ENCODE measurements at places on chromosomes 16 and 17. TPM values are rescaled to one million over a fixed set of nuclear protein-coding genes. Genes with fewer than 3 reads are reported as not detected.

RASL10B gene
- total RNA-seq: 2.3 TPM

METTL16 gene
- total RNA-seq: 27.6 TPM

KRTAP3-2 gene
- not detected for total RNA-seq

CMTM2 gene
- not detected for total RNA-seq

PMFBP1 gene
- 0.60 TPM for total RNA-seq

RAI1 gene
- 36.5 TPM for total RNA-seq

LIMD2 gene
- total RNA-seq: 13.0 TPM

HSD17B2 gene
- total RNA-seq: not detected

NPTX1 gene
- 0.14 TPM for total RNA-seq

PRKCB gene
- 26.9 TPM for total RNA-seq

GRAP gene
- total RNA-seq: 6.8 TPM

ZNF423 gene
- total RNA-seq: 12.3 TPM

FAM20A gene
- 17.6 TPM for total RNA-seq

BORCS6 gene
- 5.6 TPM for total RNA-seq

VMO1 gene
- total RNA-seq: 3.4 TPM

DNA sequence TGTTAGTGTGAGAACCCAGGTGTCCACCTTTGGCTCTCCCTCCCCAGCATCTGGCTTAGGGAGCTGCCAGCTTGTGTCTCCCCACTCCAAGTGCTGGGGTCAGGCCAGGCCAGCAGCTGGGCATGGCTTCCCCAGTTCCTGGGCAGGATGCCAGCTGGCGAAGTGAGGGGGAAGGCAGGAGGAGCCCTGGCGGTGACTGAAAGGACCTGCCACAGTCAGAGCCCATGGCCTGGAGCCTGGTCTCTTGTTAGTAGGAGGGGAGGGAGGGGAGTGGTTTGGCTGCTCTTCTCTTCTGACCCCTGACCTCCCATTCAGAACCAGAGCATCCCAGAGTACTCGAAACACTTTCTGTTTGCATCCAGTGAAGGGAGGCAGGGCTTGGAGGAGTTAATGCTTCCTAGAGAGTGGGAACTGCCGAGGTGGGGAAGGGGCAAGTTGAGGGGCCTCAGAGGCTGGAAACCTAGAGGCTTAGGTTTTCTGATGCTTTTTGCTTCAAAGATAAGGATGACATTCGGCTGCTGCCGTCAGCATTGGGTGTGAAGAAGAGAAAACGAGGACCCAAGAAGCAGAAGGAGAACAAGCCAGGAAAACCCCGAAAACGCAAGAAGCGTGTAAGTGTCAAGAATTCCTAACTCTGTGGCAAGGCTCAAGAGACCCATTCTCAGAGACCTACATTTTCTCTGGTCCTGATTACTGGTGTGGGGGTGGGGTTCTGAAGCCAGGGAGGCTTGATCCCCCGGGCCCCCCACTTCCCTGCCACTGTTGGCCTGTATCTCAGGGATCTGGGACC is 772 bp downstream of the CHD3 start:
- DNase-seq: peak; percentile 98

DNA sequence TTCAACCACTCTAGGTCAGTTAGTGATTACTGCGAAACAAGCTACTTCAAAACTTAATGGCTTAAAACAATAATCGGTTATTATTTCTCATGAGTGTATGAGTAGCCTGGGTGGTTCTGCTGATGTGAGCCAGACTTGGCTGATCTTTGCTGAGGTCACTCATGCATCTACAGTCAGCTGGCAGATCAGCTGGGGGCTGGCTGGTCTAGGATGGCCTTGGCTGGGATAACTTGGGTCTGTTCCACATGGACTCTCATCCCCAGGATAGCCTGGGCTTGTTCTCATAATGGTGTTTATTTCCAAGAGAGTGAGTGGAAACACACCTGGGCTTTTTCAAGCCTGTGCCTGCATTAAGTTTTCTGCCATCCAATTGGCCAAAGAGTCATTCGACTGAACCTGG is 13.0 kb downstream of the CCDC182 start:
- DNase-seq: no peak

- DNase-seq: no peak
Observed at GRCh38 chr17:32283745-32284201, 18.1 kb downstream of the RHBDL3 start.

GRCh38 chr17:81399481-81400153 is 4.4 kb downstream of the BAHCC1 start:
- no peak for DNase-seq

GRCh38 chr17:32239456-32239855 is 26.2 kb upstream of the RHBDL3 start:
- DNase-seq: no peak

DNA sequence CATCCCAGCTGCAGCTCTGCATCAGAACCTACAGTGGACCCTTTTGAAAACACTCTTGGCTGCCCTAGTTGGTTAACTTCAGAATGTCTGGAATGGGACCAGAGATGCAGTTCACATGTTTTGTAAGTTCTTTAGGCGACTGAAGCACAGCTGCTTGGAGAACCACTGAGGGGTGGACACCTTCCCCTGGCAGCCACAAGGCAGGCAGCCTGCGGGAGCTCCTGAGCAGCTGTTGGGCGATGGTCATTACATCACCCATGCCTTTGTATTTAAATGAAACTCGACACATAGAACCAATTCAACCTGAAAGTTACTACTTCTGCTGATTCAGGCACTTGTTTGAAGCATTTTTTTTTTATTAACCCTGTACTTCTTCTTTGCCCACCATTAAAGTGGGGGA is 151.5 kb downstream of the LGALS9B start:
- DNase-seq: no peak

DNA sequence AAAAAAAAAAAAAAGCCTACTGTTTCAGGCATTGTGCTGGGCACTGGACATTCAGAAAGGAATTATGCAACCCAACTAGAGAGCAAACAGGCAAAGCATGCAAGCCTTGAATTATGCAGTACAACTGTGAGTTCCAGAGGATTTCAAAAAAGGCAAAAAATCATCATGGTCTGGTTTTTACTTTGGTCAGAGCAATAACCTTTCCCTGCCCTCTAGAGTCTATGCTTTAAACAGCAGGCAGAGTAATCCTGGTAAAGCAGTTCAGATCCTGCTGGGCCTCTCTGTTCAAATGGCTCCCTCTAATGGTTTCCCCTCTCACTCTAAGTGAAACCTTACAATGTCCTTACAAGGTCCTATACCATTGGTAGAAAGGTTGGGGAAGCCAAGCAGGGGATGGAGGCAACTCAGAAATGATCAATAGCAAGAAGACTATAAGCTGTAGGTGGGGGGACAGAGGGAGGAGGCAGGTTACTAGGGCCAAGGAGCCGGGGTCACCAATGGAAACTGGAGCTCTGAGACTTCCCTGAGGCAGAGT is 4.6 kb upstream of the TAF15 start:
- no peak for DNase-seq

DNA sequence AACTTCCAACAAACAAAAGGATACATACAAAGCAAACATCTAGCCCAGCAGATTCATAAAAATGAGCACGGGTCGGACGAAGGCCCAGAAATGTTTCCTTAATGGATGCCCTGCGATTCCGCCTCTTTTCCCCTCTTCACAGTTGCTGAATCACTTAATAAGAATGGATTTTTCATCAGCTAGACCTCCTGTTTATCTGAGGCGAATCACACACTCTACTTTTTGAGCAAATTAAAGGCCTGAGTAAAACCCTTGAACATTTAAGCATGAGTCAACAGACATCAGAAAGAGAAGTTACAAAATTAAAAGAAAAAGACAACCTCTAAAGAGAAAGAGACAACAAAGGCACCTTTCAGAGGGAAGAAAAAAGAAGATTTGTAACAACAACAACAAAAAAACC is 44.7 kb downstream of the HS3ST3A1 start:
- DNase-seq: no peak

DNA sequence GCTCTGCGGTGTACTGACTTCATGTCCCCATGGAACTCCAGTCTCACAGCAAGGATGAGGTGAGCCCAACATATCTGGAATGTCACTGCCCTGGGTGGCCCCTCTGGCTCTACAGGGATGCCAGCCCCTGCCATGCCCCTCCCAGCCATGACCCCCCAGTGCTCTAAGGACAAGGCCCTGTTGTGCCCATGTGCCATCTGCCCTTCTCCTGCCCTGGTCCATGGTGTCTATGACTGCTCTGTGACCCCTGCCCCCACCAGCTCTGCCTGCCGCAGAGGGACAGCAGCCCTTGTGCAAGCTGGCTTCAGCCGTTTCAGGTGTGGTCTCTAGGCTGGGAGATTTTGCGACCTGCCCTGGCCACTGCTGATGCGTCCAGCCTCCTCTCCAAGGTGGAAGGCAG is 40.3 kb downstream of the TK2 start:
- peak; percentile 68 for DNase-seq

- no peak for DNase-seq
Observed at GRCh38 chr17:1597861-1598342, 30.7 kb downstream of the SLC43A2 start.

DNA sequence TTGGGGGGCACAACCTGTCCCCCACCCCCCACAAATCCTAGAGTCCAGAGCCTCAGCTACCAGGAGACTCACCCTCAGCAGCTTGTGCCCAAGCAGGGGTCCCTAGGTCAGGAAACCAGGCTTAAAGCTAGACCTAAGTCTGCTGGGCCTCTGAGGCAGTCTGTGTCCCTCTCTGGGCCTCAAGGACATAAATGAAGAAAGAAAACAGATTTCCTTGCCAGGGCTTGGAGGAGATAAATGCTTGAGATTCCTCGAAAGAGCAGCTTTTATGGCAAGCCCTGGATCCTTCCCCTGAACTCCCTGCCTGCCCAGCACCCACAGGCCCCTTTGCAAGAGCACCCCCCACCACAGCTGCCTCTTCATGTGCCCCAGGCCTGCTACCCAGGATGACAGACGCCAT is 3.3 kb downstream of the SRCIN1 start:
- no peak for DNase-seq

GRCh38 chr16:12917246-12917645 is 15.8 kb downstream of the SHISA9 start:
- no peak for DNase-seq

GRCh38 chr17:81084680-81085419 is 49.9 kb downstream of the BAIAP2 start:
- no peak for DNase-seq

- no peak for DNase-seq
Observed at GRCh38 chr16:914440-914839, 56.3 kb downstream of the LMF1 start.

- no peak for DNase-seq
Observed at GRCh38 chr17:17874478-17874877, 37.7 kb upstream of the SREBF1 start.

DNA sequence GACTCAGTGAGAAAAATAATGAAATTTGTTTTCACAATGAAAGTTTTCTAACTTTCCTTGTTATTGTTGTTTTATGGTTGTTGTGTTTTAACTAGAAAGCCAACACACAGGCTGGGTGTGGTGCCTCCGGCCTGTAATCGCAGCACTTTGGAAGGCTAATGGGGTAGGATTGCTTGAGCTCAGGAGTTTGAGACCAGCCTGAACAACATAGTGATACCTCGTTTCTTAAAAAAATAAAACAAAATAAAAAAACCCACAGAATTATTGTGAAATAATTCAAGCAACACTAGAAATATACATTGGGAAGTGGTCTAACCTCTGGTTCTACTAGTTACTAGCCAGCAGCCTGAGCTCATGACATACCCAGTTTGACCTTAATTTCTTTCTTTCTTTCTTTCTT is 630 bp downstream of the MILR1 start:
- no peak for DNase-seq

- DNase-seq: no peak
Observed at GRCh38 chr17:53719229-53719628, 103.5 kb upstream of the KIF2B start.

GRCh38 chr16:4111748-4112696 is 4.2 kb downstream of the ADCY9 start:
- DNase-seq: no peak

GRCh38 chr17:75019146-75019545 is 6.7 kb downstream of the MRPL58 start:
- DNase-seq: no peak

DNA sequence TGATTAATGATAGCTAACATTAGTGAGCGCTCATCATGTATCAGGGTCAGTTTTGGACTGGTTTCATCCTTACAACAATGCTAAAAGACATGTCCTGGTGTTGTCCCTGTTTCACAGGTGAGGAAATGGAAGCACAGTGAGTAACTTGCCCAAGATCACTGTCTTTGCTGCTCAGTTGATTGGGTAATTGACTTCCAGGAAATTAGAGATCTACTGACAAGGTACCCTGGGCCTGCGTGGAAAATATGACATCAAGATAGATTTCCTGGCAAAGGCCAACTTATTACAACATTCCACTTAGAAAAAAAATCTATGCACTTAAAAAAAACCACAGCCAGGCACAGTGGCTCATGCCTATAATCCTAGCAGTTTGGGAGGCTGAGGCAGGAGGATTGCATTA is 96.3 kb downstream of the CYLD start:
- DNase-seq: no peak

GRCh38 chr16:30901201-30902028 is 5.0 kb downstream of the CTF1 start:
- DNase-seq: no peak

DNA sequence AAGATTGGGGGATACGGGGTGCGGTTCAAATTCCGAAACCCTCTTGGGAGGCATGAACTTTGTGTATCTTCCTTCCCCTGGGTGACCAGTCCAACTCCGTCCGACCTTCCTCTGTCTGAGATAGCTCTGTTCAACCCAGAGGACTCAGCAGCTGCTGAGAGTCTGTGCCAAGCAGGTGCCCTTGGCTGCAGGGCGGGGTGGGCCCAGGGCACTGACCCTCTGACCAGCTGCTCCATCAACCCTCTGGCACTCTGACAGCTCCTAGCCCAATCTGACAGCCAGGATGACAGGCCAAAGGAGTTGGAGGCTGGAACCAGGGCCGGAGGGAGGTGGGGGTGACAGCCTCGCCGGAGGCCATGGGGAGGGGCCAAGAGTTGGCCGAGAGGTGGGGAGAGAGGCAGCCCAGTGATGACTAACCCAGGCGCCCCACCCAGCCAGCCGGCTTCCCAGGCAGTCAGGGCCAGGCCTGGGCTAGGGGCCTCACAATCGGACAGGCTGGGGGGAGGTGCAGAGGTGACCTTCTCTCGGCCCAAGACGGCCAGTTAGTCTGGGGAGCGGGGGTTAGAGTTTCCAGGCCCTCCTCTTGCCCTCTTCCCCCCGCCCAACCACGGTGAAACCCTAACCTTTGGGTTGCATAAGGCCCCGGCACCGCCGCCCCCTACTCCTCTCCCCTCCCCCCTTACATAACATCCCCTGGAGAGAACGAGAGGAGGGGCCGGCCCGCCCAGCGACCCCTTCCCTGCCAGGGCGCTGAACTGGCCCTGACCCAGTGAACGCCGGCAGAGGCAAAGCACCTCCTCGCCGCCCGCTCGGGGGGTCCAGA is 5.0 kb upstream of the TLCD2 start:
- DNase-seq: peak; percentile 97

DNA sequence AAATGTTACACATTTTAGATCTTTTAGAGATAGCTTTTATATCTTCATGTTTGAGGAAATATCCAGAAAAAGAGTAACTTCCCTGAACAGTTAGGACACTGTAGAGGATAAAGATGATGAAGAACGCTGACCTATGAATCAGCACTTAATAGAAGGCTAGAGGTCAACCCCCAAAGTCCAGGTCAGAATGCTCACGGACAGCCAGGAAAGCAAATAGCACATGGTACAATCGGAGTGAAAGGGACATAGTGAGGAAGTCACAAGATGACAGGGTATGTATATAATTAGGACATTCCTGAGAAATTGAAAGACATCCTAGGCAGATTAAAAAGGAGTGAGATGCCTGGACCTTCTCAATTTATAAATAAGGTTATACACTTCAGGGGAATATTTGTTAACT is 55.1 kb upstream of the CNTNAP4 start:
- no peak for DNase-seq

All from posterior vena cava (tissue), 2 donors.